Stimulated activated CD8-positive, alpha-beta memory T cell treated with anti-CD3 and anti-CD28 coated beads, Interleukin-4, amount 100 ng/mL, for 1 hour (primary cell): ENCODE measurements at places on chromosomes 13 and 19.
A peak's percentile ranks its signal among the peaks of the same experiment; 100 is the strongest.

DNA sequence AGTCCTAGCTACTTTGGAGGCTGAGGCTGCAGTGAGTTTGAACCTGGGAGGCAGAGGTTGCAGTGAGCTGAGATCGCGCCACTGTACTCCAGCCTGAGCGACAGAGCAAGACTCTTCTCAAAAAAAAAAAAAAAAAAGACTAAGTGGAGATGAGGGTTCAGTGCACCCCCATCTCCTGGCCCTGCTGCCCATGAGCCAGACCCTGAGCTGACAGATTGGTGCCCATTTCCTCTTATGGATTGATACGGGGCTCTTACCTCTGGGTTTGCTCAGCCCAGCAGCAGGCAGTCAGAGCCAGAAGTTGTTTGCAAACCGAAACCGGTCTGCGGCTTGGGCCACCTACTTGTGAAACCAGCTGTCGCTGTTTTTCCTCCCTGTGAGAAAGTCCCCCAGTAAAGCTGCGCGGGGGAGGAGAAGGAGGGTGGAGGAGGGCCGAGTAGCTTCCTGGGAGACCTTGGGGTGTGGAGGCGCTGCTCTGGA lies 36.9 kb downstream of the ARRDC2 start:
- DNase-seq, result peak; percentile 67

- DNase-seq, result no peak
Measured at GRCh38 chr13:108154421-108154858, 60.9 kb downstream of the LIG4 start.

GRCh38 chr13:113218586-113218985 lies 9.2 kb downstream of the CUL4A start:
- no peak for DNase-seq

GRCh38 chr13:73876323-73876722 lies 257.9 kb downstream of the KLF12 start:
- no peak for DNase-seq

- no peak for DNase-seq
Measured at GRCh38 chr13:102879793-102880499, 34.1 kb downstream of the ERCC5 start.

DNA sequence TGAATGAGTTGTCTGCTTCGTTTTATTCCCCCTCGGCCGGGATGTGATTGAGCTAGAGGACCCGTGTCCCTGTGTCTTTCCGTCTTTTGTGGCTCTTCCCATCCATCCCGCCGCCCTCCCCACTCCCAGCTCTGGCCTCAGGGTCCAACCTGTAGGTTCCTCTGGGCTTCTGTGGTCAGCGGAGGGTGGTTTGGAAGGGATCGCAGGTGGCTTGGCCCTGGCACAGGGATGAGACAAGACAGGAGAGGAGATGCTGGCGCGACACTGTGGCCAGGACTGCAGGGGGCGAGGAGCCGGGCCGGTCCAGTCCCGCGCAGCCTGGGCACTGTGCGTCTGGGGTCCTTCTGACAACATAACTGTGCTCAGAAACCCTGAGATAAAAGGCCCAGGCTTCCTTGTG lies 2.0 kb downstream of the EVI5L start:
- DNase-seq, result no peak

DNA sequence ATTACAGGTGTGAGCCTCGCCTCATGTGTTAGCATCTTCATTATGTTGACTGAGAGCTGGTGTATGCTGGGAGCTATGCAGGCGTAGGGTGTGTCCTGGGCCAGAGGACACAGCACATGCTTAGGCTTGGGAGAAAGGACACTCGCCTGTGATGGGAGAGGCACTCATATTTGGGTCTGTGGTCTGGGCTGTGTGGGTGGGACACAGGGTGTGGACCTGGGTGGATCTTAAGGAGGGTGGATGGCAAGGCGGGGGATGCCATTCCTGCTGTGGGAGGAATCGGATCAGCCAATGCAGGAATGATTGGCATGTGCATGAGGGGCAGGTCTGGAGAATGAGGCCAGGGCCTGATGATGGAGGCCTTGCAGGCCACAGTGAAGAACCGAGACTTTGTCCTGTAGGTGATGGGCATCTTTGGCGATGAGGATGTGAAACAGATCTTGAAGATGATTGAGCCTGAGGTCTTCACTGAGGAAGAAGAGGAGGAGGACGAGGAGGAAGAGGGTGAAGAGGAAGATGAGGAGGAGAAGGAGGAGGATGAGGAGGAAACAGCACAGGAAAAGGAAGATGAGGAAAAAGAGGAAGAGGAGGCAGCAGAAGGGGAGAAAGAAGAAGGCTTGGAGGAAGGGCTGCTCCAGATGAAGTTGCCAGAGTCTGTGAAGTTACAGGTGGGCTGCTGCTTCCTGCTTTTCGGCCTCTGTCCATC lies 55.4 kb downstream of the RYR1 start:
- no peak for DNase-seq

GRCh38 chr13:50745542-50746115 lies 97.9 kb downstream of the DLEU7 start:
- no peak for DNase-seq

DNA sequence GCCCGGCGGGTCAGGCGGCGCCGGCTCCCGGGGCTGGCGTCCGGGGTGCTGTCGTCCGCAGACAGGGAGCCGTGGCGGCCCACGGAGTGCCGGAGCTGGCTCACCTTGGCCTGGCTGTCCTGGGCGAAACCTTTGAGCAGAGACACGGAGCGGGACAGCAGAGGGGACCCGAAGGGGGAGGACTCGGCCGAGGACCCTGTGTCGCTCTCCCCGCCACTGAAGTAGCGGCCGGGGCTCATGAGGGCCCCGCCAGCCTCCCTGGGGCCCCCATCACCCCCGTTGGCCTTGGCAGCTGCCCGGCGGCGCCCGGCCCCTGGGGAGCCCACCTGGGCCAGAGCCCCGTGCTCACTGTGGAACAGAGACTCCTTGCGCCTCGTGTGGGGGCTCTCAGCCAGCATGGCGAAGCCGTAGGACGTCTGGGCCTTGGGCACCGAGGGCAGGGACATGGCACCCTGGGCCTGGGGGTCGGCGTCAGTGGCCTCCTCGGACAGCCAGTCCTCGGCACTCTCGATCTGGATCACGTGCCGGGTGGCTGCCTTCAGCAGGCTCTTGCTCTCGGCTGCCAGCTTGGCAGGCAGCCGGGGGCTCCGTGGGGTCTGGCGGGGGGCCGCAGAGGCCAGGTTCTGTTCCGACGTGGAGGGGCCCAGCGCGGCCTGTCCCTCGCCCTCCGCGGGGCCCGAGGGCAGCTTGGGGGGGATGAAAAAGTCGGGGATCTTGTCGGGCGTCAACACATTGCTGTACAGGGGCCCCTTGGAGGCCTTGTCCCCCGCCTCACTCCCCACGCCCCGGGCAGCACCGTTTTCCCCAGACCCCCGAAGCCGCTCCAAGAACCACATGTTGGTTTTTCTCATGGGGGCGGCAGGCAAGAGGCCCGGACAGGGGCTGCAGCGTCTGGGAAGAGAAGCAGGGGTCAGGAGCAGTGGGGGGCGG lies 1.2 kb downstream of the C2CD4C start:
- DNase-seq, result no peak
